Sigmoid colon (tissue), 7 donors: ENCODE measurements at places on chromosomes 11 and 22.

DNA sequence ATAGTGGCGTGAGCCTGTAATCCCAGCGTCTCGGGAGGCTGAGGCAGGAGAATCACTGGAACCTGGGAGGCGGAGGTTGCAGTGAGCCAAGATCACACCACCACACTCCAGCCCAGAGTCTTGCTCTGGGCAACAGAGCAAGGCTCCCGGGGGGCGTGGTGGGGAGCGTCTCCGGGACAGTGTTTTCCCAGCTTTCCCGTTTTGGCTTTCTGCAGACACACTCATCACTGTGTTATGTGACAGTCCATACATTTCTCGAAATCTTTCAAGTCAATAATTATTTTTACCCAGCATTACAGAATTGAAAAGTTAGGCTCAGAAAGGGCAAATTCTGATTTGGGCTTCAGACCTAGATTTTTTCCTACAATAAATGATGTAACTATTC lies 31.7 kb downstream of the NEAT1 start:
- peak; percentile 68 for DNase-seq
- H3K4me1 ChIP-seq: peaks cover 17% of the 10 kb centered on the region
- H3K27ac ChIP-seq: peak overlapping the region; percentile 90
- no peaks in the 10 kb centered on the region for H3K27me3 ChIP-seq

- H3K4me3 ChIP-seq: no peak overlapping the region
- H3K36me3 ChIP-seq: no peaks in the 10 kb centered on the region
- H3K4me1 ChIP-seq: peaks cover 28% of the 10 kb centered on the region
Observed at GRCh38 chr11:19242179-19242932, 1.6 kb upstream of the E2F8 start.

DNA sequence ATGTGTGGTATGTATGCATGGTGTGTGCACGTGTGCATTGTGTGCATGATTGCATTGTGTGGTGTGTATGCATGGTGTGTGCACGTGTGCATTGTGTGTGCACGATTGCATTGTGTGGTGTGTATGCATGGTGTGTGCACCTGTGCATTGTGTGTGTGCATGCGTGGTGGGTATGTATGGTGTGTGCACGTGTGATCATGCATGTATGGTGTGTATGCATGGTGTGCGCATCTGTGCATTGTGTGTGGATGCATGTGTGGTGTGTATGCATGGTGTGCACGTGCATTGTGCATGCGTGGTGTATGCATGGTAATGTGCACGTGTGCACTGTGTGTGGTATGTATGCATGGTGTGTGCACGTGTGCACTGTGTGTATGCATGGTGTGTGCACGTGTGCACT lies 16.8 kb downstream of the ALG12 start:
- H3K27me3 ChIP-seq: no peaks in the 10 kb centered on the region
- no peak overlapping the region for H3K4me3 ChIP-seq
- no peaks in the 10 kb centered on the region for H3K4me1 ChIP-seq
- H3K27ac ChIP-seq: no peak overlapping the region

- H3K4me1 ChIP-seq: peaks cover 76% of the 10 kb centered on the region
- H3K27ac ChIP-seq: no peak overlapping the region
Observed at GRCh38 chr11:3052109-3052479, 5.1 kb downstream of the CARS1 start.

DNA sequence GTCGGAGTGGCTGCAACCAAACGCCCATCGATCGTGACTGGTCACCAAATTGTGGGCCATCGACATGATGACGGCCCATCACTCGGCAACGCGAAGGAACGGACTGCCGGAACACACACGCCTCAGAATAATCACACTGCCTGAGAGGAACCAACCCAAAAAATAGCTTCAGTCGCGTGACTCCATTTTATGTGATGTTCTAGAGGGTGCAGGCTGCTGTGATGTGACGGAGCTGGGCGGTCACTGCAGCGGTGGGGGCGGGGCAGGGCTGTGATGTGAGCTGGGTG lies 174.6 kb downstream of the CTTN start:
- no peak overlapping the region for H3K27ac ChIP-seq
- DNase-seq: no peak
- no peaks in the 10 kb centered on the region for H3K27me3 ChIP-seq
- H3K4me3 ChIP-seq: no peak overlapping the region
- peaks cover 10% of the 10 kb centered on the region for H3K4me1 ChIP-seq

DNA sequence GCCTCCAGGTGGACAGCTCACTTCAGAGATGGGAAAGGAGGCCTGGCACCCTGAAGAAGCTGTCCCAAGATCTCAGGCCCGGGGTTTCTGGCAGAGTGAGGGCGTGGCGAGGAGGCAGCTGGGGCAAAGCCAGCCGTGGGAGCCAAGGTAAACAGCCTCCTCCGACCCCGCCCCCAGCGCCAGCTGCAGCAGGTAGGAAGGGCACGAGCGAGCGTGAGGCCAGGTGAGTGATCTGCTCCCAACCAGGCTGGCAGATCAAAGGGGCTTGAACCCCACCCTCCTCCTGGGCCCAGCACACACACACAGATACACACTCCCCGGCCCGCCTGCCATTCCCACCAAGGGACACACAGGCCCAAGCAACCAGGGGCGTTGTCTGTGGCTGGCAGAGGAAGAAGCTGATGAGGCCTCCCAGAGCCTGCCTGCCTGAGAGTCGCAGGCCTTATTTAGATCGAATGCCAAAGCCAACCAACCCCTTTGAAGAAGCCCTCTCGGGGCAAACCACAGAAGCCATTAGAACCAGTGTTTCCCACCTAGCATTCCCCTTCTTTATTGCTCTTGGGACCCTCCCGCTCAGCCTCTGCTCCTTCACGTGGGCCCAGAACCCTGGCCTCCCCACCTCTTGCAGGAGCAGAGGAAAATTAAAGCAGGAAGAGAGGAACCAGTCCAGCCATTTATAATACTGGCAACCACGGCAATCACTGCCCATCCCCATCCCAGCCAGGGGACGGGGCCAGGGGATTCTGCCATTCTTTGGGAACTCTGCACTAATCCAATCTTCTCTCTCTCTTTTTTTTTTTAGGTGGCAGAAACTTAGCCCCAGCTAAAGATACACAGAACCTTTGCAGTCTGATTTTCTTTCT lies 5.0 kb downstream of the PDGFB start:
- peaks cover 56% of the 10 kb centered on the region for H3K4me1 ChIP-seq
- peaks cover 34% of the 10 kb centered on the region for H3K27me3 ChIP-seq
- peak overlapping the region; percentile 67 for H3K27ac ChIP-seq
- no peaks in the 10 kb centered on the region for H3K36me3 ChIP-seq

DNA sequence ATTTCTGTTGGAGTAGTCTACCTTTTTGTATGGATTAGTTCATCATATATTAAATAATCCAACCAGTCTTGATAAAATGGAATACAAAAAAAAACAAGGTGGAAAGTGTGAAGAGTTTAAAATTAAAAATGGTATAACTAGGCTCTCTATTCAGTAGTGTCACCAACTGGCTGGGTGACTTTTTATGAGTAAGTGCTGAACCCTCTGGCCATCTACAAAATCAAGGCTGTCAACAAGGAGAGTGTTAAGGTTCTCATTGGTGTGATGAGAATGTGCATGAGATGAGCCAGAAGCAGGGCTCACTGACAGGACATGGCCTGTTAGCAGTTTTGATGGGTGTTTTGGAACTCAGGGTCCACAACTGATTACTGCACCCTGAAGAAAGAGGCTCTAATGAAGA lies 343.2 kb downstream of the AASDHPPT start:
- no peaks in the 10 kb centered on the region for H3K27me3 ChIP-seq
- no peaks in the 10 kb centered on the region for H3K4me1 ChIP-seq
- H3K27ac ChIP-seq: no peak overlapping the region
- no peaks in the 10 kb centered on the region for H3K36me3 ChIP-seq
- DNase-seq: no peak
- no peak overlapping the region for H3K4me3 ChIP-seq

DNA sequence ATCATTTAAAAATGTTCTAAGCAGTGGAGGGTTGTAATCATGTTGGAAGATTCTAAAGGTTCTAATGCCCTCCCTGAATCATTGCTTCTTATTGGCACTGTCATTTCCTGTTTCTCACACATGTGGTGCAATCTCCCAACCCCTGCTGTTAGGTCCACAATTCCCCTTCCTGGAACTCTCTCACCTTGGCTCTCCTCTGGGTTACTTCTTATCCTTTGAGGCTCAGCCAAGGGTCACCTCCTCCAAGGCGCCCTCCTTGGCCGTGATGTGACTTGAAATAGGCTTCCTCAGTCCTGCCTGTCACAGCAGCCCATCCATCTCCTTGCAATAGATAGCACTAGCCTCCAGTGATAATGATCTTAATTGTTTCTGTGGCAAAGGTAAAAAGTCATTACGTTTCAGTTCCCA lies 149.8 kb downstream of the TTC17 start:
- no peak for DNase-seq
- H3K4me3 ChIP-seq: no peak overlapping the region
- H3K27ac ChIP-seq: no peak overlapping the region
- no peaks in the 10 kb centered on the region for H3K27me3 ChIP-seq
- H3K4me1 ChIP-seq: no peaks in the 10 kb centered on the region
- no peaks in the 10 kb centered on the region for H3K36me3 ChIP-seq

DNA sequence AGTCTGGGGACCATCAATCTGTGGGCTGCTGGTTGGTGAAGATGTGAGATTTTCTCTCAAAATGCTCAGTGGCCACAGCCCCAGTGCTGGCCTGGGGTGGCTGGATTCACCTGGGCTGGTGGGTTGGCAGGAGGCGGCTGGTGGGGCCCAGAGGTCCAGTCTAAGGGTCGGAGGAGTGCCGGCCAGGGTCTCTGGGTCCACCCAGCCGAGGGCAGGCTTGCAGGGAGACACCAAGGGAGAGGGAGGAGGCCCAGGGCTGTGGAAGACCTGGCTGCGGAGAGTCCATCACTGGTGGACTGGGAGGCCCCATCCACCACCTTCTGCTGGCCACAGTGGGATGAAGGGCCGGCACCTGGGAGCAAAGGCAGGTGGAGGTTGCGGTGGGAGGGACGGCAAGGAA lies 582 bp upstream of the SHANK3 start:
- H3K36me3 ChIP-seq: no peaks in the 10 kb centered on the region
- no peak overlapping the region for H3K4me3 ChIP-seq
- peaks cover 17% of the 10 kb centered on the region for H3K4me1 ChIP-seq
- H3K27me3 ChIP-seq: peaks cover 43% of the 10 kb centered on the region

DNA sequence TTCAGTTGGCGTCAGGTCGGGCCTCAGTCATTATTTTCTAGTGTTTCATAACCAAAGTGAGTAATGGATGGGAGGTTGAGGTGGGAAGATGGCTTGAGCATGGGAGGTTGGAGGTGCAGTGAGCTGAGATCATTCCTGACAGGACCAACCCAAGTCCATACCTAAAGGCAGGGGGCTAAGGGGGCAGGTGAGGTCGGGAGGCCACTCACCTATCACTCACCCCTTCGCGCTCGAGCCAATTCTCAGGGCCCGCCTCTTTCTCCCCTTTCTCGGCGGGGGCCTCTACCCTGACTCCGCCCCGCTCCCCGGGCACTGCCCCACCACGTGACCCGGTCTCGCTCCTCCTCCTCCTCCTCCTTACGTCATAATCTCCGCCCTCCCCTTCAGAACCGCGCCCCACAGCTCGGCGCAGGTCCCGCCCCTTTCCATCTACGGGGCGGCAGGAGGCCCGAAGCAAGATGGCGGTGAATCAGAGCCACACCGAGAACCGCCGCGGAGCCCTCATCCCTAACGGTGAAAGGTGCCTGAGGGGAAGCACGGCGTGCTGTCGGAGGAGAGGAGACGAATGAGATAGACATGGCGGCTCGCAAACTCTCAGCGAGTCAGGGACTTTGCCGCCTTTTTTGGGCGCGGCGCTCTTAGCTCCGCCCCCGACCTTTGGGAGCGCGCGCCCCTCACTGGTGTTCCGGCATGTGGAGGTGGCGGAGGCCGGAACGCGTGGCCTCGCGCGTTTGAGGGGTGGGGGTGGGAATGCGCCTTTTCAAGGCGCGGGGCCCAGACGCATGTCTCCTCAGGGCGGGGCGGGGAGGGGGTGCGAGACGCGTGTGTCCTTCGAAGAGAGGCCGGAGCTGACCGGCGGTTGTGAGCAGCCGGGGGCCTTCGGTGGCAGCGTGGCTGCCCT lies at the start of gene WBP2NL:
Gene WBP2NL (plus strand): TSS at position 428 of the 901 bp plus-strand sequence. CDS start 31 bp downstream, at position 459.
- H3K4me3 ChIP-seq: no peak within 1 kb of the TSS
- H3K27ac ChIP-seq: no peak within 1 kb of the TSS
- DNase-seq: peak; percentile 87
- H3K4me1 ChIP-seq: peaks cover 4% of the 10 kb centered on the region
- no peaks in the 10 kb centered on the region for H3K27me3 ChIP-seq

DNA sequence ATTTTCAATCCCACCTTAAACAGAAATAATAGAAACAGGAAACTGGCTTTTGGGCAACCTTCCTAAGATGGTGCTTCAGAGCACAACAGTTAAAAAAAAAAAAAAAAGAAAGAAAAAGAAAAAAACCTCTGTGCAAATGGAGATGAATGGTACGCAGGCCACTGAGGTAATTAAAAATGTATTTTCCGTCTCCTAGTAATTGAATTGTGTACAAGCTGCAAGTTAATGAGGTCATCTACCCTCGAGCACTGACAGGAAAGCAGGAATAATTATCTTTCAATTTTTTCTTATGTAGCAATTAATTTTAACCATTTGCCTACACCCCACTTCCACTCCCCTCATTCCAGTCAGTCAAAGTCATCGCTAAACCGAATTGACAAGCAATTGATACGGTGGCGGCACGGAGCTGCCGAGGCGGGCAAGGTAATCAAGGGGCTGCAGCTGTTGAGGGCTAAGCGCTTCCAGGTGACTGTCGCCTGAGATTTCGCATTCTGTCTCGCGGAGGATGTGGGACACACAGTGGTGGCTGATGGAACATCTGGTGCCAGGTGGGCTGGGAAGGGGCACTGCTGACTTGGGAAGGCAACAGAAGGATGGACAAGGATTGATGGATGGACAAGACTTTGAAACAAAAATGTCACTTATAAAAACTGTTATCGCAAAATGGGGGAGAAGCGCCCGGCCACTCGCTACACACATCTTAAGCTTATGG lies 109.4 kb downstream of the RCN1 start:
- H3K27me3 ChIP-seq: no peaks in the 10 kb centered on the region
- no peak for DNase-seq
- H3K4me3 ChIP-seq: no peak overlapping the region
- no peaks in the 10 kb centered on the region for H3K4me1 ChIP-seq

DNA sequence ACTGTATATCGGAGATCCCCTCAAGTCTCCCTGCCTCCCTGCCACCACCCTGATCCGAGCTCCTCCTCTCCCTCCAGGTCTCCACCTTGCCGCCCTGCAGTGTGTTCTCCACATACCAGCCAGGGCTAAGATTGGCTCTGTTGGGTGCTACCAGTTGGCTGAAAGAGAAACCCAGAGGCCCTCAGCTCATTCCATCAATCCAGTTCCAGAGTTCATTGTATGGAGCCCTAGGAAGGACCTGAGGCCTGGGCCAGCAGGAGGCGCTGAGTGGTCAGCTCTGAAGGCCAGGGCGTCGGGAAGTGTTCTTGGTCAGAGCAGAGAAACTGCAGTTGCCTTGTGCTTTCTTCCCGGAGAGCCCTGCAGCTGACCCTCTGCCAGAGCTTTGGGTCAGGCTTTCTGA lies 2.2 kb upstream of the TOP3B start:
- H3K27me3 ChIP-seq: no peaks in the 10 kb centered on the region
- no peak overlapping the region for H3K4me3 ChIP-seq
- H3K4me1 ChIP-seq: peaks cover 17% of the 10 kb centered on the region
- H3K36me3 ChIP-seq: no peaks in the 10 kb centered on the region
- H3K27ac ChIP-seq: no peak overlapping the region
- no peak for DNase-seq

GRCh38 chr22:50272044-50272802 lies 2.0 kb upstream of the MAPK11 start:
- peaks cover 17% of the 10 kb centered on the region for H3K36me3 ChIP-seq
- H3K27me3 ChIP-seq: peaks cover 23% of the 10 kb centered on the region
- H3K27ac ChIP-seq: no peak overlapping the region
- DNase-seq: no peak

GRCh38 chr11:73625696-73626318 lies 20.6 kb upstream of the PLEKHB1 start:
- peaks cover 4% of the 10 kb centered on the region for H3K4me1 ChIP-seq
- H3K27ac ChIP-seq: no peak overlapping the region
- no peaks in the 10 kb centered on the region for H3K27me3 ChIP-seq
- H3K36me3 ChIP-seq: no peaks in the 10 kb centered on the region
- peak; percentile 86 for DNase-seq
